CD4-positive, alpha-beta T cell treated with Interleukin-12 subunit alpha and Interleukin-12 subunit beta, for 1 hour (primary cell): ENCODE measurements at places on chromosomes 2 and 18.

DNA sequence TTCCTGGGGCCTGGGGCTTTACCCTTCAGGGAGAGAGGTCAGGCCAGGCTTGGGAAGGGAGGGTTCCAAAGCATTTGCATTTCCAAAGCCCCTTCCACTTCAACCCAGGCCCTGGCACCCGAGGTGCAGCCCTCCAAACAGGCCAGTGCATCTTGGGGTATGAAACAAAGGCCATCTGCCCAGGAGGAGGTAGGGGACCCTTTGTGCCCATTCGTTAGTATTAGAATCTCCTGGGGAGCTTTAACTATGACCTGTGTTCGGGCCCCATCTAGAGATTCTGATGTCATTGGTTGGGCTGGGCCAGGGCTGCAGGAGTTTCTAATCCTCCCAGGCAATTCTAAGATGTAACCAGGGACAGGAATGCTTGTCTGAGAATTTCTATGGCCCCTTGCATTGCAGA lies 73.6 kb downstream of the CIB4 start:
- DNase-seq: no peak

DNA sequence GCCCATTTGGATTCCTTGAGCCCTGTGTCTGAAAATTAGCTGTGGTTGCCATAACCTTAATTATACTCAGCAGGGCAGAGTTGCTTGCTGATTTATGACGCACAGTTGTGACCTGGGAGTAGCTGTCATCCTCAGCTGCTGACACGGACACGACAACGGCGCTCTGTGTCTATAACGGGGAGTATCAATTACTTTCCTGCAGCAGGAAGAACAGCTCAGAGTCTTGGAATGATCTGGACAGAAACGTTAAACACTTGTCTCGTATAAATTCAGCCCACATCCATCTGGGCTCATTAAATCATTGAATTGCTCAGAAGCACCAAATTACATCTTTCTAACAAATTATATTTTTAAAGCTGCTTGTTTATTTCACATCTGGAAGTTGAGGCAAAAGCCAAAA lies 116.3 kb downstream of the SEPTIN10 start:
- no peak for DNase-seq

- DNase-seq: no peak
Observed at GRCh38 chr2:216652566-216652965, 19.3 kb downstream of the IGFBP2 start.

- DNase-seq: no peak
Observed at GRCh38 chr2:81853341-81853740, 1548.8 kb upstream of the LRRTM1 start.

- DNase-seq: no peak
Observed at GRCh38 chr2:224984637-224985036, 57.6 kb downstream of the DOCK10 start.

DNA sequence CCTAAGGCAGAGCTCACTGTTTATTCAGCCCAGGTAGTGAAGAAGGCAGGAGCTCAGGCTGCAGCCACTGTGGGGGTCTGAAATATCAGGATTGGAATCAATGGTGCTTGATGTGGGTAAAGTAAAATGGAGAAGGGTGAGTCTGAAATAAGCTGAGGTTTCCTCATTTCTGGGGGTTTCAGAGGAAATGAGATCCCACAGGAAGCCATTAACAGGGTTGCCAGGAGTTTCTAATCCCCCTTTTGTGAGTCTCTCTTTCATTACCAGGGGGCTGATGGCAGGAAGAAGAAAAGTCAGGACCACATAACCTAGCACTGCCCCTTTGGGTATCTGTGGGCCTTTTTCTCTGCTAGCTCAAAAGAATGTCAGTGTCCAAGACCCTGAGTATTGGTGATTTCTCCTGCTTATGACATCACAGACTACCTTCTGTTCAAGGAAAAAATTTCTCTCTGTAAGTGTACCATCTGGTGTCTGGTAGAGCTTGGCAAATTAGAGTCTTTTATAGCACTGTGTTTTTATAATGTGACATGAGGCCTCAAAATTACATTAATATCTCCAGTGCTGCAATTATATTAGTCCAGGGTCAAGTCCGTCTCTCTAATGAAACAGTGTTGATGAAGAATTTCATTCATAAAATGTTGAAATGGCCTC lies 56.0 kb downstream of the LBH start:
- DNase-seq: no peak

DNA sequence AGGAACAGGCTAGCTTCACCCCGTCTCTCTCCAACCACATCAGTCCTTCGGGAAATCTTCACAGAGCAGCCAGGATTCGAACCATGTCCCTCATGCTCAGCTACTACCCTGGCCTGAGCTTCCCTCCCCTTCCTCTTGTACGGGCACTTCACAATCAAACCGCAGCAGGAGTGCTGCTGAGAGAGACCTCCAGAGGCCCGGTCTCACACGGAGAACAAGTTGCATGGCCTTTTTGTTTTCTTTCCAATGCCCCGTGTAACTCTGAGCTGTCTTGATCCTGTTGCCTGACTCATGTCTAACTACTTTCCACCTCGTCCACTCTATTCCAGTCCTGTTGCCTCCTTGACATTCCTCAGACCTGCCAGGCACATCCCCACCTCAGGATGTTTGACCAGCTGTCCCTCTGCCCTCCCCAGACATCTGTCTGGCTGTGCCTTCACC lies 25.4 kb downstream of the FBLN7 start:
- no peak for DNase-seq

GRCh38 chr2:232240906-232241305 lies 137.6 kb upstream of the ALPP start:
- DNase-seq: no peak

DNA sequence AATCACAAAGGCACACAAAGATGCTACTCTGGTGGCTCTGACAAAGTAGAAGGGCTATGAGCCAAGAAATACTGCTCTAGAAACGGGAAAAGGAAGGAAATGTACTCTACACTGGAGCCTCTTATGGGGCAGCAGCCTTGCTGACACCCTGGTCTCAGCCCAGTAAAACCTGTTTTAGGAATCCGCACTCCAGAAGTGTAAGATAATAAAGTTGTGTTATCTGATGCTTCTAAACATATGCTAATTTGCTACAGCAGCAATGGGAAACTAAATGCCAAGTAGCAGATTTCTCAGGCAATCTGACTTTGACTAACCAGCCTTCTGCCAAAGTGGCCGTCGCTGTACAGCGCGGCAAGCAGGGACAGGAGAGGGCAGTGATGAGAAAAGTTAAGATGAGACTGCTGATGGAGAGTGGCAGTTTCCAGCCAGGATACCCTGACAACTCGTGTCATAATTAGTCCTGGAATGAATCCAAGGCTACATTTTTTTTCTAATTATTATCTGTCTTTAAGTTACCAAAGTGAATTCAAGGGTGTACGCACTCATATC lies 99.0 kb downstream of the NETO1 start:
- no peak for DNase-seq

DNA sequence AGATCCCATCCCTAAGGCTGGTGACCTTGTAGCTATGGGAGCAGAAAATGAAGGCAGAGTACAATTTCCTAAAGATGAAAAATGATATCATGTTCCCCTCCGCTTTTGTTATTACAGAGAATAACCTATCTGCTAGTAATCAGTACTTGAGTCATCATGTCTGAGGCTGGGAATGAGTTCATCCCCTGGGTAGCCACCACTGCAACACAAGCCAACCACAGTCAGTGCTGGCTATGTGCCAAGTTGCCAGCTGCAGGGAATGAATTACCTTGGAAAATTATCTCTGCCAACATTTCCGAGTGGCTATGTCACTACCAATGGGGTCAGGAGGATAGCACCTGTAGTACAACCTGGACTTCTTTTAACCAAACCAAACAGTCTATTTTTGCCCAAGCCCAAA lies 1094.7 kb upstream of the DDX18 start:
- no peak for DNase-seq

DNA sequence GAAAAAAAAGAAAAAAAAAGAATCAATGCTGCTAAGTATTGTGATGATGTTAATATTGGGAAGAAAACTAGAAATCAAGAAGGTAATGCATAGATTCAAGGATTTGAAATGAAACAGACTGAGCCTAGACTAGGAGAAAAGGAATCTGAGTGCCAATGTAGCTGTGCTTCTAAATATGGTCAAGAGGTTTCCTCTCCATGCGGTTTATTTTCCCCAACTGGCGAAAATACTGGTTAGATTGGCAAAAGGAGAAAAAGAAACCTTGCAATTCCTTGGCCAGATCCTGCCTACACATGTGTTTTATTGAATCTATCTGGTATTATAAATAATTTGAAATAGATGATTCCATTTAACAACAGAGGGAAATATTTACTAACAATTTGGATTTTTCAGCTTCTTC lies 5.7 kb downstream of the SCN3A start:
- DNase-seq: no peak

- no peak for DNase-seq
Observed at GRCh38 chr2:169143998-169144397, 74.6 kb downstream of the DHRS9 start.

DNA sequence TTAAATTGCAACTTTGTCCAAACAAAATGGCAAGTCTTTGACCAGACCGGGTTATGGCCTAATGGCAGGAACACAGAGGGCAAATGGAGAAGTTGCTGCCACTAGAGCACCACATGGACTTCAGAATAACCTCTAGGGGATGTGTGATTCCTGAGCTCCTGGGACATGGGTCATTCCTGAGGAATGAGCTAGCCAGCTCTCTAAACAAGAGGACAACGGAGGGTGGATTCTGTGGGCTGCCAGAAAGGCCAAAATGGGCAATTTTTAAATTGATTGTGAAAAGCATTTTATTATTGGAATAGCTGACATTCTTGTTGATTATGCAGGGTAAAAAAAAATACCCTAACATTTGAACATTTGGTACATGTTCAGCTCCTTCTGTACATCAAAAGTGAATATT lies 109.8 kb upstream of the FZD5 start:
- no peak for DNase-seq

- DNase-seq: no peak
Observed at GRCh38 chr18:9796935-9797549, 88.7 kb upstream of the TXNDC2 start.

DNA sequence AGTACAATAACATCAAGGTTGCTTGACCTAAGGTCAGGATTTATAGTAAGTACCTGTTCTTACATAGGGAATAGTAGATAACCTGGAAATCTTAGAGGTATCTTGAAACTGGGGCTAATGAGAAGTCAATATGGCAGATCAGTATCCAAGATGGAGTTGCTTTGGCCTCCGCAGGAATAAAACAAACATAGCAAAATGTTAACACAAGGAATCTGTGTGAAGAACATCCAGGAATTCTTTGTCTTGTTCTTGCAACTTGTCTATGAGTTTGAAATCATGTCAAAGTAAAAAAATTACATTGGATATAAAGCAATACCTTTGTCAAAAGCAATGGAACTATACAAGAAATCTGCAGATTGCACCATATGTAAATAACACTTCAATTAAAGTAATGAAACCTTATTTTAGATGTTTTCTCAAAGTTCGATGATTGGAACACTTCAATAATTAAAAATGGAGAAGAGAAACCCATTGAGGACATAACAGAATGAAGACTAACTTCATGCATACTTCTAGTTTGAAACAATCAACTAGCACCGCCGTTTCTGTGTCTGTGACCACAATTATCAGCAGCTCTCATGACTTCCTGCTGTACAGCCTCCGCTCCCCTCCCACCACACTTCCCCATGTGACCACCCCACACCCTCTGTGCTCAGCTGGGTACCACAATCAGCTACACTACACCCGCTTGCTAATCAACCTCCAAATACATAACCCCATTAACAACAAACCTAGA lies 27.6 kb downstream of the C2orf76 start:
- DNase-seq: peak; percentile 55

DNA sequence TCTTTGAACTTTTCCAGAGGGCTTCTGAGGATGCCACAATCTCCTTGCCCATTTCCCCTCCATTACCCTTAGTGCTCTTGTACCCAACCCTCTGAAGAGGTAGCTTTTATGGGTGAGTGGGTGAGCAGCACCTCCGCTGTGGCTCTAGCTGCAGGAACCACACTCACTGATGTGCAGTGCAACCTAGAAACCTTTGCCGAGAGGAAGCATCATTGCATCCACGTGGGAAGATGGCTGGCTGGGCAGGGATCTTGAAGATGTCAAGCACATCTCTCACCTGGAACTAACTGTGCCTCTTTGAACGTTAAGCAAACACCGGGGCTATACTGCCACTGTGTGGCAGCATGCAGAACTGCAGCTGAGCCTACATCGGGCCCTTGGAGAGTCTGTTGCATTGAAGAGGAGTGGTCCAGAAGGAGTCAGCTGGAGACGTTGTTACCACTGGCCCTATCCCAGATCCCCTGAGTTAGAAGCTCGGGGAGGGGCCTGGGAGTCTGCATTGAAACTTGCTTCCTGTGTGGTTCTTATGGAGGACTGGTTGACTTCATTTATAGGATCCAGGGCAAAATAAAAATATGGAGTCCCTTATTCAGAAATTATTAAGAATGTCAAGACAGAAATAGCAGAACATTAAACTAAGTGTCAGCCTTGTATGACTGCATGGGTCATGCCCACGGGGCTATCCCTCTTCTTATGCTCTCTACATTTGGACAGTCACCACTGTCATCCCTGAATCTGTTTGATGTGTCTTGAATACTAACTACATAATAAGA lies 28.7 kb downstream of the IGFBP5 start:
- DNase-seq: peak; percentile 71

GRCh38 chr2:3759331-3759730 lies 56.0 kb downstream of the DCDC2C start:
- DNase-seq: no peak

DNA sequence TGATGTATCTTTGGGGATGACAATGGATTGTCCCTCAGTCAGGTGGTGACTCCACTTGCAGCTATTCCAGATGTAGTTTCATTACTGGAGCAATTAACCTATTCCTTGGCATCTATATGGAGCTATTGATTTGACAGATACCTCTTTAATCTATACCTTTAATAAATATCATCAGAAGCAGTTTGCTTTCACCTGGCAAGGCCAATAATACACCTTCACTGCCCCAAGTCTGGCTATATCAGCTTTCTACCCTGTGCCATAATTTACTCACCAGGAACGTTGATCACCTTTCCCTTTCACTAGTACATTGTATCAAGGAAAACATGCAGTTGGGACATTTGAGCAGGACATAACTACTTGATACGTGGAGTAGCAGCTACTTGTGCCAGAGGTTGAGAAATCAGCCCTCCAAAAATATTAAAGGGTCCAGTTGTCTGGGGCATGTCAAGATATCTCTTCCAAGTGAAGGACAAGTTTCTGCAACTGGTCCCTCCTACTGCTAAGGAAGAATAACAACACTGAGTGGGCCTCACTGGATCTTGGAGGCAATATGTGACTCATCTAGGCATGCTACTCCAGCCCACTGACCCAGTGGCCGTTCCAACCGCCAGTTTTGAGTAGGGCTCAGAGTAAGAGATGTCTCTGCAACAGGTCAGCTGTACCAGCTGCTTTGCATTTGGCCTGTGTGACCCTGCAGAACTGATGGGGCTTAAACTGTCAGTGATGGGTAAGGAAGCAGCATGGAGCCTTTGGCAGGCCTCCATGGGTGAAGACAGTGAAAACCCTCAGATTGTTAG lies 67.0 kb downstream of the PSMG2 start:
- DNase-seq: no peak
